ENCODE measurements at places on chromosomes 3 and 15.

DNA sequence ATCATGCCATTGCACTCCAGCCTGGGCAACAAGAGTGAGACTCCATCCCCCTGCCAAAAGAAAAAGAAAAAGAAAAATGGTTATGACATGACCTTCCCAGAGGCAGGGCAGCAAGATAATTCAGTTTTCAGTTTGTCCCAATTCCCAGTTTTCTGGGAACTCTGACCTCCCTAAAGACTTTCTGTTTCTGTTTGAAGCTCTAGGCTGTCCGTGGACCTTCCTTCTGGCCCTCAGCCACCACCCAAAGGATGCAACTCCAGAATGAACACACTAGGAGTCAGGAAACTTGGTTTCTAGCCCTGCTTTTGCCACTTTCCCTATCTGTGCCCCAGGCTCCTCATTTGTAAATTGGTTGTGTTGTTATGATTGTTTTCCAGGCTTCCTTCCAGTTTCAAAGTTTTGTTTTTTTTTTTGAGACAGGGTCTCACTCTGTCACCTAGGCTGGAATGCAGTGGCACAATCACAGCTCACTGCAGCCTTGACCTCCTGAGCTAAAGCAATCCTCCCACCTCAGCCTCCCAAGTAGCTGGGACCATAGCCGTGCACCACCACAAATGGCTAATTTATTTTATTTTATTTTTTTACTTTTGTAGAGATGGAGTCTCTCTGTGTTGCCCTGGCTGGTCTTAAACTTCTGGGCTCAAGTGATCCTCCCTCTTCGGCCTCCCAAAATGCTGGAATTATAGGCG is 68.6 kb downstream of the CDC25A start:
- DNase-seq = peak; percentile 25

DNA sequence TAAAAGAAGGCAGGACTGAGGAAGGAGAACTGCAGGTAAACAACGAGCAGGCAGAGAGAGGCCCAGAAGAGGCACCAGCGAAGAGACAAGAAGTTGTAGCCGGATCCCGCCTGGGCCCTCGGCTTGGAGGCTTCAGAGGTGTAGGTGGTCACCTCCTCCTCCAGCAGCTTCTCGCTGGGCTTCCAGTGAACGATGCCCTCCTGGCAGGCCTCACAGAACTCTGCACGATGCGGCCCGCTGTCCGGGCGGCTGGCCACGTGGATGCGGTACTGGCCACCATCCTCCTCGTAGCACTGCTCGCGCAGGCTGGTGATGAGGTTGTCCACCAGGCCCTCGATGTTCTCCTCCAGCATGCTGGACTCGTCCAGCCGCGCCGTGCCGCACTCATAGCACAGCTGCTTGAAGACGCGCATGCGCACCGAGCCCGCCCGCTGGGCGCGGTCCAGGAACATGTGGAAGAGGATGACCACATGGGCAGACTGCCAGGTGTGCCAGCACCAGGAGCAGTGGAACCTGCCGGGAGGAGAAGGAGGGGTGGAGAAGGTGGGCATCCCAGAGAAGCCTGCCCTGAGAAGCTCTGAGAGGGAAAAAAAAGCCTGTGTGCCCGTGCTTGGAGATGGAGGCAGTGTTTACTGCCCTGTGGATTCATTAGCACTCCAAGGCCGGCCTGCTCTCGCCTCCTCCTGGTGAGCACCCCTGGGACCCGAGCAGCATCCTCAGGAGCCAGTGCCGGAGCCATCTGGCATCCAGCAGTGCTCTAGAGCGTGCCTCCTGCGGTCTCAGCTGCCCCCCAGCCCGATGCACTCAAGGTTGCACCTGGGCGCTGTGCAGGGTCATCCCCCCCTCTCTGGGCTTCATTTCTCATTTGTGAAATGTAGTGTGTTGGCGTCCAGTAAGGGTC is 3.6 kb downstream of the RTP2 start:
- no peak for DNase-seq

GRCh38 chr15:32828507-32829186 is 110.8 kb downstream of the GREM1 start:
- no peak for DNase-seq

GRCh38 chr3:141228395-141228794 is 3.2 kb upstream of the PXYLP1 start:
- DNase-seq = no peak
